Stimulated activated CD4-positive, alpha-beta T cell treated with anti-CD3 and anti-CD28 coated beads, Interleukin-1b, Interleukin-23, amount 100 ng/mL, for 1 hour (primary cell): ENCODE measurements at places on chromosomes 5 and 9.

GRCh38 chr9:12759761-12760160 is 15.1 kb upstream of the LURAP1L start:
- DNase-seq: no peak

DNA sequence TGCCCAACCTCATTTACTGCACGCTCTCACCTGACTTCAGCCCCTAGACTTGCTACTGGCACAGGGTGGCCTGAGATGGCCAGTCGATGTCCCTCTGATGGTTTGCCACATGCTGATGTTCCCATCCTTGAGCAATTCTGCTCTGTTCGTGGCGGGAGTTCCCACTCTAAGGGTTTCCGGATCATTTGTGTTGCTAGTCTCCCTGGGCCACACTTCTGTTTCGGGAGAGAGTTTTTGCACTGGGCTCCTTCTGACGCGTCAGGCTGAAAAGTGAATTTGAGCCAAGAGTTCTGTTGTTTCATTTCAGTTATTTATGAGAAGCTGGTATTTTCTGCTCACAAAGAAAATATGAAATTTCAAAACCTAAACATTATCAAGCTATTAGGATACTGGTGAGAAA is 597.7 kb downstream of the BNC2 start:
- DNase-seq: no peak

DNA sequence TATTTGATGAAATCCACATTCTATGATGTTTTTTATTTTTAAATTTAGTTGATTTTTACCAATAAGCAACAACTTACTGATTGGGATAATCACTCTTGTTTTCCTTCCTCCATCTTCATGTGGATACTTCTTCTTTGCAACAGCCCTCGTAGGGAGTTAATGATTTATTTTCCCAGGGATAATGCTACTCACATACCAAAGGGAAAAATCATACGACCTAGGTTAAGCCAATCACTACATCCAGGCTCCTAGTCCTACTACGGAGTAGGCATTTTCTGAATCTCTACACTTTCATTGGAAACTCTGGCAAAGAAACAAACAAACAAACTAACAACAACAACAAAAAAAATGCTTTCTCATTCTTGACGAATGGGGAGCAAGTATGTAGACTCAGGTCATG is 663.4 kb downstream of the PTPRD start:
- no peak for DNase-seq

DNA sequence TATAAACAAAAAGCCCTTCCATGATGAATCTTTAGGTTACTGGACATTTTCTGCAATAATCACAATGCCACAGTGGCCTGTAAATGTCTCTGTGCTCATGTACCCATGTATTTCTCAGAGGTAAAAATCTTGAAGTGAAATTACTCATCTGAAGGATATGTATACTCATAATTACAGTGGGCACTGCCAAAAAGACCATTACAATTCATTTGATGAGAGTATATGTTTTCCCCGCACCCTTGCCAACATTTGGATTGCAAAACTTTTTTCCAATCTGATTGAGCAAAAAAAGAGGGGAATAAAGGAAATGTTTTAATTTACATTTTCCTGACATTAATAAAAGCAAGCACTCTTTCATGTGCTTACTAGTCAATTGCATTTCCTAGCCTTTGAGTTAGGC is 110.5 kb downstream of the EPB41L4A start:
- DNase-seq: no peak

GRCh38 chr9:120603591-120603990 is 23.6 kb upstream of the CDK5RAP2 start:
- DNase-seq: no peak

DNA sequence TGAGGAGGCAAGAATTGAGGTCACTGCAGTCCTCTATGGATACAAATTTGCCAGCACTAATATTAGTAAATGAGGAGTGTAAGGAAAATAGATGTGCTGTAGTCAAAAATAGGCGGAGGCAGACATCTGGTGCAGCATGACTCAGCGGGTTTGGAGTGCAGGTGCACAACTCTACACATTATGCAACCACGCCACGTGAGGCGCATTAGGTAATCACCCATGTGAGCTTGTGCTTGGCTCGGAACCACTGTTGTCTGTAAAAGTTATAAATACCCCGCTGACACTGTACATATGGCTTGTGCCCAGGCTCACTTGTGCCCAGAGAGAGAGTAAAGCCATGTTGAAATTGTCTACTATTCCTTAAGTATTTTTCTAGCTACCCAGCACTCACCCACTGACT is 623.5 kb upstream of the NUDT12 start:
- no peak for DNase-seq

GRCh38 chr5:39433848-39434247 is 9.1 kb upstream of the DAB2 start:
- DNase-seq: no peak

DNA sequence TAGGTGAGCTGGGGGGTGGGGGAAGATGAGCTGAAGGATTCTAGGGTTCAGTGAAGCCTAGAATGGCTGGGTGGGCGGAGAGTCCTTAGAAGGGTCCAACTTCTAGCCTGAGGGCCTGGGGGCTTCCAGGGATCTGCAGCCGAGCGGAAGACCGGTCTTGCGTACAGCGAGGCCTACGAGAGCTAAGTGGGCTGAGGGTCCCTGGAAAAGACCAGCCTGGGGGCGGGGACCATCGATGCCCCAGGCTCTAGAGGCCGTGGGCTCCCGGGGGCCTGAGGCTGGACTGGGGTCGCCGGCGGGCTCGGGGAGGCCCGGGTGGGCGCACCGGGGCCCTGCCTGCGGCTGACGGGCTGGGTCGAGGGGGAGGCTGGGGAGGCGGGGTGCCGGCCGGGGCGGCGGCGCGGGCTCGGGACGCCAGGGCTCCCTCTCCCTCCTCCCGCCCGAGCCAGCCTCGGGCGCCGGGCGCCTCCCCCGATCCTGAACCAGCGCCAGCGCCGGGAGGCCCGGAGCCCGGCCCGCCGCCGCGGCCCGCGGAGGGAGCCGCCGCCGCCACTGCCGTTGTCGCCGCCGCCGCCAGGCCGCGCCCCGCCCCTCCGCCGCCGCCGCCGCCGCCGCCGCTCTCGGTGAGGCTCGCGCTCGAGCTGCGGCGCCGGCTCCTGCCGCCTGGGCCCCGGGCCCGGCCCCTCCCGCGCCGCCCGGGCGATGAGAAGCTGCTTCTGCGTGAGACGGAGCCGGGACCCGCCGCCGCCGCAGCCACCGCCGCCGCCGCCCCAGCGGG is at the start of gene MVB12B:
MVB12B (plus strand) TSS at position 602 of the 778 bp plus-strand sequence; CDS start at position 703, 101 bp downstream.
- DNase-seq: peak; percentile 37

DNA sequence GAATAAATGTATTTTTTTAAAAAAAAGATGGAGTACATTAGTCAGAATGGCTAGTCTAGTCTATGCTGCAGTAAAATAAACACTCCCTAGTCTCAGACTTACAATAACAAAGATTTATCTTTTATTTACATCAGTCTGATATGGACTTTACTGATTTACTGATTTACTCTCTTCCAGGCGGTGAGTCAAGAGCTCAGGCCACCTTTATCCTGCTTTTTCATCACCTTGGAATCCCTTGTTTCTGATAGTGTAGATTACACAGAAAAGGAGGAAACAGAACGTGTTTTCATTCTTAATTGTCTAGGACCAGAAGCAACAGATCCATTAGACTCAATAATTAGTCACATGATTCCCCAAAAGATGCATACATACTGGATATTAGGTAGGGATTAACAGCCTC is 290.1 kb upstream of the TRPC7 start:
- DNase-seq: no peak

DNA sequence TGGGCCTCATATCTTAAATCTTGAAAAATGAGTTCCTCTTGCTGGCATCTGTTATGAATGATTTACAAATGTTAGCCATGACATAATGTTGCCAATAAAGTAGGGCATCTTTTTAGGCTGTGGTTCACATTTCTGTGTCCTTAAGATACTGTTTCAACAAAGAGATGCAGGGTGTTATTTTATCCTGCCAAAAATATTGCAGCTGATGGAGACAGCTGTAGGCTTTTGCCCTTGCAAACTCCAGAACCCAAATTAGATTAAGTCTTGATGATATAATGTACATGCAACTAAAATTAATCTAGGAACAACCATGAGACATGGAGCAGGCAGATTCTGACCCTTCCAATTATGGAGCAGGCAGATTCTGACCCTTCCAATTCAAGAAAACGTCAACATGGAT is 228.2 kb upstream of the GRIN3A start:
- DNase-seq: no peak

DNA sequence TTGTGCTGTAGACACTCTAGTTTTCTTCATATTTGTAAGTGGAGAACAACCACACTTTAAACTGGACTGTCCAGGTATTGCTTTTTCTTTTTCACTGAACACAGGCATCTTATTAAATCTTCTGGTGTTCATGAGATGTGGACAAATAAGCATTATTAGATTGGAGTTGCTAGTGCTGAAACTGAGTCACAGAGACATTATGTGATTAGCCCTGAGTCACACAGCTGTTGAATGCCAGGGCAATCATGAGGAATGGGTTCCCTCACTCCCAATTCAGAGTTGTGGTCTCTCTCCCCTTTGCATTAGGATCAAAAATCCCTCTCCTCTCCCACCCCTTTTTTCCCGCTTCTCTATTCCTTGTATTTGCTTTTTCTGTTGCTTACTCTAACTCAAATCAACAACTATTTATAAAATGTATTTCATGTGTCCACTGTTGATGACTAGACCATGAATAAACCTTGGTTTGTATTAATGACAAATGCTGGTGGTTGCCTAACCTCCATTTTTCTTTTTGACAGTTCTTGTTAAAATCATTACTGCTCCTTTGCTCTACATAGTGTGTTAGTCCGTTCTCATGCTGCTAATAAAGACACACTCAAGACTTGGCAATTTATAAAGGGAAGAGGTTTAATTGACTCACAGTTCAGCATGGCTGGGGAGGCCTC is 738.2 kb downstream of the BRINP1 start:
- DNase-seq: no peak

- no peak for DNase-seq
Observed at GRCh38 chr9:113911850-113912557, 35.9 kb downstream of the ZNF618 start.

- DNase-seq: no peak
Observed at GRCh38 chr5:176424181-176424580, 7.8 kb upstream of the CLTB start.

DNA sequence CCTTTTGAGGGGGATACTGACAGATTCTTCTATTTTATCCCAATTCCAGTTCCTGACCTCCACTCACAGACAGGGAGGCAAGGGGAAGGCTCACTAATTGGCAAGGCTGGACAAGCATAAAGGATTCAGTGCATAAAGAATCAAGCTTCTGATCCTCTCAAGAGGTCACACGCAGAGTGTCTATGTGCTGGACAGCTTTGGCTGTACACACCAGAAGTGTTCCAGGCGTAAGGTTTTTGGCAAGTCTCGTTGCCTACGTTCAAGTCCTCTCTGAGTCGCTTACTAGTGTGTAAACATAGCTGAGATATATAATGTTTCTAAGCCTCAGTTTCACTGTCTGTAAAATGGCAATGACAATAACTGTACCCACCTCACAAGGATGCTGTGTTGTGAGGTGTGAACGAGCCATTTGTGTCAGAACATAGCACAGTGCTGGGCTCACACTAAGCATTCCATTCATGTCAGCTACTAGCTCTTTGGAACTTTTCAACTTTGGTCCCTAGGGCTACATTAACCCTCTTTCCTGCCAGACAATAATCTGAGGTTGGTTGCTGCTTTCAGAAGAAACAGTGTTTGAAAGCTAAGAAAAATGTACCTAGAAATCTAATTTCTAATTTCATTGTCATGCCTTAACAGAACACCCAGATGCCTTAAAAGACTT is 52.1 kb downstream of the PALM2AKAP2 start:
- no peak for DNase-seq

GRCh38 chr5:87313216-87313615 is 45.5 kb downstream of the RASA1 start:
- DNase-seq: no peak

DNA sequence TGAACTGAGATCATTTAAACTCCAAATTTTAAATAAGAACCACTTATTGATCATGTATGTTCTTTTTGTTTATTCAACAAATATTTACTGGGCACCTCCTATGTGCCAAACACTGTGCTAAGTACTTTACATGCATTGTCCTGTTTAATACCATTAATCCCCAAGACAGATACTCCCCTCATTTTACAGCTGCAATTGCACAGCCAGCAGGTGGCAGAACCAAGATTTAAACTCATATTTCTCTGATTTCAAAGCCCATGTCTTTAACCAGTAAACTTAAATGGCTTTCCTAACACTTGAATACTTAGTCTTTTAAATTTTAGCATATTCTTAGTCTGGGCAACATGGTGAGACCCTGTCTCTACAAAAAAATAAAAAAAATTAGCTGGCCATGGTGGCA is 43.4 kb upstream of the KIAA1958 start:
- DNase-seq: no peak

DNA sequence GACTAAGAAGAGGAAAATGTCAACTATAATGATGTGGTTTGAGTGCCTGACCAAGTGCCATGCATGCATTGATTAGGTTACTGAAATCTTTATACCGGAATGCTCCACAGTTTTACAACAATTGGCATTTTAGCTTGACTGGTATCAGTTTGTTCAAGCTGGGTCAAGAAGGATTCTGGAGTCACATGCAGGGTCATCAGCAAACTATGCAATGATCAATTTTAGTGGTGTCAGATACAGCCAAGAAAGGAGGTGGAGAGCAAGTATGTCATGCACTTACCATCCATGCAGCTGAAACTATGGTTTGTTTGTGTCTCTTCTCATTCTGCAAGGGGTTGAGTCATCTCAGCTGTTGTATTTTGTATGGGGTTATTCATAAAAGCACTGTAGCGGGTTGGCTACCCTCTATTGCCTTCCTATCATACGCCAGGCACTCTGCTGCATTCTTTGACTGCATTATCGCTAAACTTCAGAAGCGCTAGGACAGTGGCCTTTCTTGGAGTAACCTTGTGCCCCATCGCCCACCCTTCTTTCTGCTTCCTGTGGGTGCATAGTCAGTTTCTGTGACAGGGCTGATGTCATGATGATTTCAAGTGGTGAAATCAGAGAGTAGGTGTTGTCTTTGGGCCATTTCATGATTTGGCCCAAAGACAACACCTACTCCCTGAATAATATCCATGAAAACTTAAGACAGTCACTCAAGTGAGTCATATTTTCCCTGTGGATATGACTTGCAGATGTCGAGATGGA is 145.4 kb downstream of the MTX3 start:
- no peak for DNase-seq

DNA sequence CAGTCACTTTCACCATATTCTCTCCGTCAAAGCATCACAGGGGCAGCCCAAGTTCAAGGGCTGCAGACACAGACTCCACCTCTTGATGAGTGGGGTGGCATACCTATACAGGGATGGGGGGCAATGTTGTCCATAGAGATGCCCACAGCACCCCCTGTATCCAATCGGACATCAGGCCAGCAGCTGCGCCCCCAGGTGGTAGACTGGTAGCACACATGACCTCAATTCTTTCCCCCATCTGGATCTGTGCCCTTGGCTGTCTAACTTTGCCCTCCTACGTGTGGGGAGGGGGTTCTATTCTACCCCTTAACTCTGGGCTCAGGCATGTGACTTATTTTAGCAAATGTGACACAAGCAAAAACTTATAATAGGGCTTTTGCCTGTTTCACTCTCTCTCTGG is 84.0 kb upstream of the SLC25A48 start:
- DNase-seq: no peak

DNA sequence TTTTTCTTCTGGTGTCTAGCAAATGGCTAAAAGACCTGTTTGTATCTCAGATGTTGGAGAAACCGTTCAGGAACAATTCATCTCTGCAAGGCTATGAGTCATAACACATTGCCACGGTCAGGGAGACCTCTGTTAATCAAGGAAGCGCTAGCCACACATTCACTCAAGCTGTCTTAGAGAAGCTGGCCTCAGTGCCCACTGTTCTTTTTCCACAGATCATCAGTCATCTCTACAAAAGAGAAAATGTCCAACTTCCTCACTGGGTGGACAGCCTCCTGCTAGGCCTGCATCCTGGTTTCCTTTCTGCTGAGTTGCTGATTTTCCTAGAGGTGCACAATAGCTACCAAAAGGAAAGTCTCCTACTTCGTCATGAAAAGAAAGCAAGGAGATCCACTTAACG is 360.5 kb downstream of the BNC2 start:
- no peak for DNase-seq
